ENCODE measurements at places on chromosomes 2 and 18.
A peak's percentile ranks its signal among the peaks of the same experiment; 100 is the strongest.

GRCh38 chr2:65974067-65974723 is 460.7 kb upstream of the MEIS1 start:
- DNase-seq = no peak

DNA sequence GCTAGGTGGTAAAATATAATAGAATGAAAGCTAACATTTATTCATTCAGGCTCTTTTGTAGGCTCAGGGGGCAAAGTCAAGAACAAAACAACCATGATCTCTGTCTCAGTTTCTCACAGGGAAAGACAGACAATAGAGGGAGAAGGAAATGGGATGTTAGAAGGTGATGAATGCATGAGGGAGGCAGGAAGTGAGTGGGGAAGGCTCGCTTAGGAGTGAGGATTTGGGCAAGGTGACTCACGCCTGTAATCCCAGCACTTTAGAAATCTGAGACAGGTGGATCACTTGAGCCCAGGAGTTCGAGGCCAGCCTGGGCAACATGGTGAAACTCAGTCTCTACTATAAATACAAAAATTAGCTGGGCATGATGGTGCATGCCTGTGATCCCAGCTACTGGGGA is 88.4 kb downstream of the CTIF start:
- no peak for DNase-seq

DNA sequence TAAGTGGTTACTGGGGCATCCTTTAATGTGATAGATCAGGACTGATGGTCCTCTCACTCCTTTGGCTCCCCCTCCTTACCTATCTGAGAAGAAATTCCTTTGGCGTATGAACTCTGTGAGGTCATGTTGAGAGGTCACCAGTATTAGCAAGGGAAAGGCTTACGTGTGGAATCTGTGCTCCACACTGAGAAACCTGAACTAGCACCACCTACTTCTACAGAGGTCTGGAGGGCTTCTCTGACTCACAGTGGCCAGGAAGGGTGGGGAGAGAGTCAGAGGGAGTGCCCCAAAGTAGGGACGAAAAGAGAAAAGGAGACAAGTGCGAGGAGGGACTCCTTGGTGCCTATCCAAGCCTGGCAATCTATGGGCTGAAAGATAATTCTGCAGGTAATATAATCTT is 348.6 kb downstream of the TNS1 start:
- DNase-seq = no peak

- no peak for DNase-seq
These were observed 360.7 kb upstream of the CWC22 start for GRCh38 chr2:180367815-180368214.

DNA sequence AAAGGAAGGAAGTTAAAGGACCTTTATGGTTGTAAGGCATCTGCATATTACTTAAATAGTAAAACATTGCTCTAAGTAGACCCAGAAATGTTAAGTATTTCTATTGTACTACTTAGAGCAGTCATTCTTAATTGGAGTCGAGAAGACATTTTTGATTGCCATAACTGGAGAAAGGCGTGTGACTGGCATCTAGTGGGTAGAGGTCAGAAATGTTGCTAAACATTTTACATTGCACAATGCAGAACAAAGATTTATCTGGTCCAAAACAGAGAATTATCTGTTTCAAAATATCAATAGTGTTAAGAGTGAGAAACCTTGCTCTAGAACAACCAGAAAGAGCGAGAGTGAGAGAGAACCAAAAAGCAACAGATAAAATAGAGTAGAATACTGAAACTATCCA is 23.3 kb upstream of the ROCK1 start:
- DNase-seq = peak; percentile 11

DNA sequence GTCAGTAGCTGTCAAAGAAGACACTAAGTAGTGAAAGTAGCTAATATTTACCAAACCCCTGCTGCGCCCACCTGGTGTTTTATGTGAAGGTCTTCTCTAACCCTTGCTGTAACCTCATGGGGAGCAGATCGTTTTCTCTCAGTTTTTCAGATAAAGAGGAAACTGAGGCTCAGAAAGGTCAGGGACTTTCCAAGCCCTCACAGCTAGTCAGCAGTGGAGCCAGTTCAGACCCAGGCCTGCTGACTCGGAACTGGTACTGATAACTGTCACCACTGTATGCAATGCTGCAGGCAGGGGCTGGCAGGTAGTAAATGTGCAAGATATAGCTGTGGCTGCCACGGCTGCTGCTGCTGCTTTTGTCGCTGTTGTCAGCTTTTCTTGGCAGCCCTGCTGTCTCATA is 69.1 kb downstream of the LRRFIP1 start:
- DNase-seq = peak; percentile 80

- no peak for DNase-seq
These were observed 201.5 kb upstream of the RAB6C start for GRCh38 chr2:129777762-129778583.

- no peak for DNase-seq
These were observed 35.0 kb downstream of the EPB41L3 start for GRCh38 chr18:5508821-5509220.

GRCh38 chr2:233832414-233832813 is 21.9 kb downstream of the HJURP start:
- DNase-seq = no peak

DNA sequence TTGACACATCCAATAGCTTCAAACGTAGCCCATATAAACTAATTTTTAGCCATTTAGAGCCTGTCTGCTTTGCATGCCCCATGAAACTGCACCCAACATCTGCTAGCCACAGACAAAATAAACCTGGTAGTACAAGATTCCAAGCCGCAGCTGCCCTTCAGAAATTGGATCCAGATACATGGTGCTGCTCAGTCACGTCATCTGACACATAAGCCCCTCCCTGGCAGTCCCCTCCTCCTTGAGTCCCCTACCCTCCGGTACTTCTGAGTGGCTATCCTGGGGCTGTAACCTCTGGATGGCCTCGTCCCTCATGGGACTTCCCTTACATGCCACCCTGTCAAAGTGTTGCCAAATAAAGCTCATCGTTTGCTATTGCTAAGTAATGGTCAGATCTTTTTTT is 33.8 kb downstream of the PROC start:
- no peak for DNase-seq

- no peak for DNase-seq
These were observed 14.8 kb downstream of the SLC66A2 start for GRCh38 chr18:79936641-79937040.

DNA sequence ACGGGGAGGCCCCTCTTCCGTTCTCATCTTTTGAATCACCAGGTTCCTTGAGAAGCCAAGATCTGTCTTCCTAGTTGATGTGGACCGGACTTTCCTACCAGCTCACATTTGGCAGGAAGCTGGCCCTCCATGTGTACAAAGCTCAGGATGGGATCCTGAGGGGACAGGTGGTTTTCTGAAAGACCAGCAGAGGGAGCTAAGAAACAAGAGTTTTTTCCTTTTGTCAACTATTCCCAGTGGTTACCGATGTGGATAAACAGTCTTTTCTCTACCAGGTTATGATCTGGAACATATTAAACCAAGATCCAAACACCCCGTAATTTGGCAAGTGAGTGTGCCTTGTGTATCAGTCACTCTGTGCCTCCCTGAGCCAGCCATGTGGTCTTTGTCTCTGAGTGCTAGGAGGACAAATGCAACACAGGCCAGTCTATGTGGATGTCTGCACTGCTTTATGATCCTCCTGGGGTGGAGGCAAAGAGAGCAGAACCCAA is 25.1 kb upstream of the ARHGAP25 start:
- peak; percentile 60 for DNase-seq

- DNase-seq = no peak
These were observed 36.8 kb downstream of the POU3F3 start for GRCh38 chr2:104890685-104891069.

- DNase-seq = no peak
These were observed 11.8 kb downstream of the RBFA start for GRCh38 chr18:80046011-80046410.

GRCh38 chr2:145114726-145115125 is 594.8 kb upstream of the ZEB2 start:
- DNase-seq = no peak

DNA sequence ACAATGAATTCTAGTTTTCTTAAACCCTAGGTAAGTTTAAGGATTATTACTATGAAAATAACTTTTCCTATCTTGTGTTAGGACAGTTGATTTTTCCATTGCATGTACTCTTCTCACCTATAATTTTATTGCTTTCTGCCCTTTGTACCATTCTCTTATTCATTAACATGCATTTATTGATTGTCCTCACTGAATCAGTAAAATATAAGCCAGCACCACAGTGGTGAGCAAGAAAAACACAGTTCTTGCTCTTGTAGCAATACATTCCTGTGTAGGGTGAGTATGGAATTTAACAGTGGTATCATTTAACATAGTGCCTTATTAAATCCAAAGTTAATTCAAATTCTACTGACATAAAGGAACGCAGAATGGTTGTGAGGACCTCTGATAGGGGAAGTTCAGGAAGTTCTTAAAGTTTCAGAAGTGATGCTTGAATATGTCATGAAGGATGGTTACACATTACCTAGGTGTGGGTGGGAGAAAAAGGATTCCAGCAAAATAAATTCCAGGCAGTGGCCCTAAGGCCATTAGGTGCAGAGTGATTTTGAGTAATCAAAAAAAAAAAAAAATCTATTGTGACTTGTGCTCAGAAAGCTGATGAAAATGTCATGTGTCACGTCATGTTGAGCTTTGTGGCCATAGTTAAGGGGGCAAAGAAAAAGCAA is 104.7 kb upstream of the DSEL start:
- DNase-seq = no peak

GRCh38 chr2:237720444-237720843 is 78.1 kb upstream of the RBM44 start:
- DNase-seq = no peak

DNA sequence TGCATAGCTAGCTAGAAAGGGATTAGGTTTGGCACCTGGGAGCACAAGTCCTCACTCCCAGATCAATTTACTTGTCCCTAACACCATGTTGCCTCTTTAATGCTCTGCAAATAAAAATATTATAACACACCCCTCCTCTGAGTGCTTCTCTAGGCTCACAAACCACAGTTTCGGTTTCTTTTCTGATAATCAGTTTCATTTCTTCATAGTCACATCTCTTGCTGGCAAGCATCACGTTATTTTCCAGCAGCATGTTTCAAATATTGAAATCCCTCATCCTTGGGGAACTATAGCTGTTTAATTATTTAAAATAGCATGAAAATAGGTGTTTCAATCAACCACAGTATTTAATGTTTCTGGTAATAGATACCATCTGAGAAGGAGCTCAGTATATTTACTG is 13.9 kb upstream of the SMCHD1 start:
- DNase-seq = peak; percentile 80

DNA sequence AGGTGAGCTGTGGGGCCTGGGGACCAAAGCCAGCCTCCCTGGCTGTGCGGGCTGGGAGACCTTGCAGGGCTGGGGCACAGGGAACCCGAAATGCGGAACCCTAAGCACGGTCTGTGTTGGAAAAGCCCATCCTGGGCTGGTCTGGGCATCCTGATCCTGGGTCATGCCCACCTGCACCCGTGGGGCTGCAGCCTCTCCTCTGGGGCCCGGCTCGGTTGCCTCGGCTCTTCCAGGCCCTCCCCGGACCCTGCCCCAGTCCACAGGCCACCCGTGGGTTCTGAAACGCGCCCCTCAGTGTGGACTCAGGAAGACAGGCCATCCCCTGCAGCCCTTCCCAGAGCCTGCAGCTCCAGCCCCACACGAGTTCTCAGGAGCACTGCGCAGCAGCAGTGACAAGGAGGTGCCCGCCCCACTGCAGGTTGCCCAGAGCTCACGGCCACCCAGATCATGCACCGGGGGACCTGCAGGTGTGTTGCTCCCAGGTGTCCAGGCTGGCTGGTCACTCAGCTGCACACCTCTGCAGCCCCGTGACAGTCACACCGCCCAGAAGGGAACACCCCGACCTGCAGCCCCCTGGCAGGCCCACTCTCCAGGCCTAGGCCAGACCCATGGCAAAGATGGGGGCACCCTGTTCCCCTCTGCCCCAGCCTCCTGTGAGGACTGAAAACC is 12.2 kb upstream of the NFATC1 start:
- no peak for DNase-seq

DNA sequence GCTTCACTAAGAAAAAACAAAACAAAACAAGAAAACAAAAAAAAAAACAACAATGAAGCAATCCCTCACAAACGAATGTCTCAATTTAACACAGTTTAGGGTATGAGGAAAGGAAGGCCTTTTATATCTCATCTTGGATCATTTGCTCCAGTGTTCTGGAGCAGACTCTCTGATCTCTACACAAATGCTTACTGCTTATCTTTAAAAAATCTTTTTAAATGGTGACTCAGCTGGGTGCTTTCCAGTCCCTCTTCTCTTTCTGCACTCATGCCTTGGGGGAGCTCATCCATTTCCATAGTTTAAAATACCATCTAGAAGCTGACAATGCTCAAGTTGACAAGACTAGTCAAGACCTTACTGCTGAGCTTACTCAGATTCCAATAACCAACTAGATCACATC is 56.2 kb downstream of the ETAA1 start:
- DNase-seq = no peak

DNA sequence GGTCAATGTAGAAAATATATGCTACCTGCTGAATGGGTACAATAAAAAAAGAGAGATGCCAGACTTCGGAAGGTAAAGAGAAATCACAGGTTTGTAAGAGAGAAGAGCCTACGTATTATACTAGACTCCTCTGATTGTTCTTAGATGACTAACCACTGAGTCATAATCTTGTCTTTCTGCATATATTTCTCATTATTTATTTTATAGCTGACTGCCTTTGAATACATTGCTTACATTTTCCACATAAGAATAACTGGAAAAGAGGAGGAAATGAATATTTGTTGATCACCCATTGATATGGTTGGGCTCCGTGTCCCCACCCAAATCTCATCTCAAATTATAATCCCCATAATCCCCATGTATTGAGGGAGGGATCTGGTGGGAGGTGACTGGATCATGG is 90.3 kb upstream of the RAB27B start:
- DNase-seq = no peak

GRCh38 chr18:68757126-68757525 is 40.8 kb upstream of the CCDC102B start:
- DNase-seq = no peak

DNA sequence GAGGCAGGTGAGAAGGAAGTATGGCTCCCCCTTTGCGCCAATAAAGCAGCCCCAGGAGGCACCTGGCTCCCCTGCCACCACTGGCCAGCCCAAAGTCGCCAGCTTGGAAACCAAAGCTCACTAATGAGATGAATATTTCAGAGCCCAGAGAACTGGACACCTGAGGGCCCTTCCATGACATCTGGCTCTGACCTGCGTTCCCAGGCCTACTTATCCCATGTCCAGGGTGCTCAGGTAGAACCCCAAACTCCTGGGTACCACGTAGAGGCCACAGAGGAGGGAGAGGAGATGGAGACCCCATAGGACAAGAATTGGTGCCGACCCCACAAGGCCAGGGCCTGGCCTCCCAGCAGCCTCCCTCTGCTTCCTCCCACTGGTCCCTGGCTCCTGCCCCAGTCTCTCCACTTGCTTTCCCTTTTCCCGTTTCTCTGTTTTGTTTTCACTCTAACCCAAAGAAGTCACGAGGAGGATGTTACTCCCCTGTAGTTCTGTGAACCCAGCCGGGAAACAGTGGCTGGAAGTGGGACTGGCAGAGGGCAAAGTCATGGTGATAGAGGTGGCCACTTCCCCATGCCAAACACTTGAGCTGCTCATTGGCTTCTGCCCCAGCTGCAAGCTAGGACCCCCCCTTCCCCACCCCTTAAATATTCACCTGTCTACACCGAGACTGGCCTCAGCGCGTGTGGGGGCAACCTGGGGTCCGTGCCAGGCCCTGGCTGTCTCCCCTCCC is 820 bp downstream of the TMBIM1 start:
- no peak for DNase-seq

GRCh38 chr2:170930991-170931266 is 1.9 kb downstream of the GORASP2 start:
- DNase-seq = no peak

All from activated CD4-positive, alpha-beta T cell treated with anti-CD3 and anti-CD28 coated beads, Interleukin-2, Interleukin-4, amounts not matched to agents 100 ng/mL and 50 ng/mL, durations not matched to agents 16 hours and 8 hours (primary cell).